C1 segment of cervical spinal cord (tissue), 14 donors: ENCODE measurements at places on chromosomes 1 and 21.

- no peak for DNase-seq
Measured at GRCh38 chr1:20725189-20726117, 7.0 kb downstream of the SH2D5 start.

GRCh38 chr1:21072721-21073120 lies 104.0 kb downstream of the EIF4G3 start:
- DNase-seq: no peak

DNA sequence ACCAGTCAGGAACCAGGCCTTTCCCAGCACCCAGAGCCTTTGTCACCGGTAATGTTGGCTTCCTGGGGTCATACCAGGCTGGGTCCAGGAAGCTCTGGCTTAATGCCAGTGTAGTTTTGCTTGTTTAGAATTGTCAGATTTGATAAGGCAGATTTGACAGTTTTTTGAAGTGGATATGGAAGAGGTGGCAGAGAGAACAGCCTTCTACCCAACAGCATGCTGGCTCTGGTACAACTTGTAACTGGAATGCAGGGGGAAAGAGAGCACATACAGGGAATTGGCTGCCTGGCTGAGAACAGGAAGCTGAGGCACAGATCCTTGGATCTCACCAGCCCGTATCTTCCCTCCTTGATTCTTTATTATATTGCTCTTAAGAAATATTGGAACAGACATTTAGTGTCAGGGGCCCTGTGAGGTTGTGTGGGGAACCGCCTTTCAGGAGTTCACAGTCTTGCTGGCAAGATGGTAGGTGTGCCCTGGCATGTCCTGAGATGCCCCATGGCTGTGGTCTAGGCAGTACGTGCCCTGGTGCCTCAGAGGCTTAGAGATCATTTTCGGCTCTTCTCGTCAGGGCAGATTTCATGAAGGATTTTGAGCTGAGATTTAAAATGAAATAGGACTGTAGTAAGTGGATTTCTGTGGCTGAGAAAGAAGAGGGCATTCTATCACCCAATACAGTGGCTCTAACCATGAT lies 227.0 kb downstream of the PBX1 start:
- DNase-seq: peak; percentile 28

DNA sequence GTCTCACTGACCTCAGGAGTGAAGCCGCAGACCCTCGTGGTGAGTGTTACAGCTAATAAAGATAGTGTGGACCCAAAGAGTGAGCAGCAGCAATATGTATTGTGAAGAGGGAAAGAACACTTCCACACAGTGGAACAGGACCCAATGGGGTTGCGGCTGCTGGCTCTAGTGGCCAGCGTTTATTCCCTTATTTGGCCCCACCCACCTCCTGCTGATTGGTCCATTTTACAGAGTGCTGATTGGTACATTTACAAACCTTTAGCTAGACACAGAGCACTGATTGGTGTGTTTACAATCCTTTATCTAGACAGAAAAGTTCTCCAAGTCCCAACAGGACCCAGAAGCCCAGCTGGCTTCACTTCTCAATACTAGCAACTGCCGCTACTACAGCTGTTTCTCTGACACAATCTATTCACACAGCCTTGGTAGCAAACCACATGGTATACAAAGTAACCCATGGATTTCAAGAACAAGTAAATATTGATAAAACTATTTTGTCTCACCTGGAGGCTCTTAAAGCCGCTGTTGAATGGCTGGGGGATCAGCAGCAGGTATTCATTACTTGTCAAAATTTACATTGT lies 25.3 kb upstream of the ITLN1 start:
- DNase-seq: no peak

DNA sequence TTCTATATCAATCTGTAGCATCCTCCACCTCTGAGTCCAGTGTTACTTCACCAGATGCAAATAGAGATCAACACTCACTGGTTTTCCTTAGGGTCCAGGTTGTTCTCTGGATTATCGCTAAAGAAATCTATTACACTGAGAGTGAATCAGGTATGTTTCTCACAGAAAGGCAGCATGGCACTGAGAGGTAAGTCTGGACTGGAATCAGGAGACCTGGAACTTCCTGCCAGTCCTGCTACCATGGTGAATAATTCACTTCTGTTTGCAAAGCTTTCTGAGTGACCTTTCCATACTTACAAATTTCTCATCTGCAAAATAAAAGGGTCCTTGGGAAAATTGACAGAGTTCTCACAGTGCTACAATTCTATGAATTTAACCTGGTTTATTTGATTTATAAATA lies 1583.3 kb downstream of the MRPL39 start:
- no peak for DNase-seq

- no peak for DNase-seq
Measured at GRCh38 chr1:181746224-181746623, 262.9 kb downstream of the CACNA1E start.

DNA sequence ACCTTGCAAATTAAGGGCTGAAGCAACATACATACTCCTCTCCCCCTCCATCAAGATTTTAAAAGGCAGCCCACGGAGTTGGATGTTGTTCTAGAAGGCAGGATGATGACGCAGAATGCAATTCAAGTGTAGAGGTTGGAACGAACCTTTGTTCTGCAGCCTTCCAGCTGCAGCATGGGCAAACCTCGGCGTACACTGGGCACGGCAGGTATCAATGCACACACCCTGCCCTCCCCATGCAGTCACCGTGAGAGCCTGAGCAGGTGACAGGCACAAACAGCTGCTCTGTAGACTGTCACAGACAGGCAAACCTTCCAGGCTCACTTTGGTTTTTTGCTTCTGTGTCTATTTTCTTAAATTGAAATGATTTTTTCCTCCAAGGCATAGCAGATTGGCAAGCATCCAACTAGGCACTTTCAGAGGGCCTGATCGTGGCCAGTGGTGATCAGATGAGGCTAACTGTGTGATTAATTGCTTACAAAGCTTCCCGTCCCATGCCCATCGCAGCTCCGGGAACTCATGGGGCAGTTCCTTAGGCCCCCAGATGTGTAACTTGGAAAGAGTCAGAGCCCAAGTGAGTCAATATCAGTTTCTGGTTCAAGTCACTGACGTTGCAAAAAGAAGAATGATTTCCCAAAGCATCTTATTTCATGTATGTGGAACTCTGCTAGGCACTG lies 82.3 kb downstream of the ITPKB start:
- no peak for DNase-seq

- DNase-seq: no peak
Measured at GRCh38 chr1:34617321-34618118, 137.3 kb upstream of the GJB5 start.

DNA sequence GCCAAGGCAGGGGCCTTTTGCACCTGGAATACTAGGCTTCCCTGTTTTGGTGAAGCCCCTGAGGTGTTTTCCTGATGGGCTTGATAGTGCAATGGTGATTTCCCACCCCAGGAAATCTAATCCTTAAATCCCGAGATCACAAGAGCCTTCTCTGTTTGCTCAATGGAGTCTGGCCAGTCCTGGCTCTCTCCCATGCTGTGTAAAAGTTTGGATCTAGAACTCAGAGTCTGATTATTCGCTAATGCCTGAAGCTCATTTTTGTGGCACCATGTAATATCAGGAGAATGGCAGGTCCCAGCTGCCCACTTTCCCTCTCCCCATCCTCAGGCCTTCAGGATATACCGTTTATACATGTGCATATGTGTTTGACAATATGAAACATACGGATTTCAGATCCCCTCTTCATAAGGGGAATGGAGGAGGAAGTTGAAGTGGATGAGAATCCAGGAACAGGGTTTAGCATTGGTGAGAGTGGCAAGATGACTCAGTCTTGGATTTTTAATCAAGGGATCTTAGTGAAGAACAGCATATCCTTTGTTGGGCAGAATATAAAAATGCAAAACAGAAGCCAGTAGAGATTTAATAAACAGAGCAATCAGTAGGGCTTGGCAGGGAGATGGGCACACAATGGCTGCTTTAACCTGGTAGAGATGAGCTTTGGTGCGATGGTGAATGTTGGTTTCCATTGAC lies 62.1 kb downstream of the CLIC6 start:
- DNase-seq: no peak

GRCh38 chr1:84027368-84027767 lies 28.4 kb upstream of the TTLL7 start:
- no peak for DNase-seq

GRCh38 chr1:61892977-61893376 lies 150.7 kb downstream of the PATJ start:
- no peak for DNase-seq

- DNase-seq: no peak
Measured at GRCh38 chr21:20647607-20648006, 350.6 kb upstream of the NCAM2 start.

DNA sequence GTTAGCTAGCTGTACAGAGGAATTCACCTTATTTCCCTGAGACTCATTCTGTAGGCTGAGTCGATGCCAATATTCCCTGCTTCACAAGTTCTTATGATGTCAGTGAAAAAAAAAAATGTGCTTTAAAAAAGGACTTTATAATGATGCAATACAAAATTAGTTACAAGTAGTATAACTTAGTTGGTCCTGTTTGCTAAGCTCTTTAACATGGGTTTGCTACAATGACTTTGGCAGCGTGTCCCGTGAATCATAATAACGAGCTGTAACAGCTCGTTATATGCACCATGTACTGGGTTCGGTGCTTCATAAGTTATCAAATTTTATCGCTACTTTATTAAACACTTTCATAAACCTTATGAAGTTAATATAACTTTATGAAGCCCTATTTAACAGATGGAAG lies 349.7 kb downstream of the LMX1A start:
- no peak for DNase-seq

- DNase-seq: no peak
Measured at GRCh38 chr1:239998312-239998649, 93.4 kb upstream of the FMN2 start.

- DNase-seq: no peak
Measured at GRCh38 chr1:84619383-84620102, 45.3 kb upstream of the CTBS start.

GRCh38 chr1:52323731-52324130 lies 42.3 kb downstream of the CC2D1B start:
- DNase-seq: no peak

- no peak for DNase-seq
Measured at GRCh38 chr1:233255145-233255544, 40.4 kb downstream of the PCNX2 start.

GRCh38 chr1:56069824-56070223 lies 509.5 kb downstream of the PLPP3 start:
- DNase-seq: no peak

DNA sequence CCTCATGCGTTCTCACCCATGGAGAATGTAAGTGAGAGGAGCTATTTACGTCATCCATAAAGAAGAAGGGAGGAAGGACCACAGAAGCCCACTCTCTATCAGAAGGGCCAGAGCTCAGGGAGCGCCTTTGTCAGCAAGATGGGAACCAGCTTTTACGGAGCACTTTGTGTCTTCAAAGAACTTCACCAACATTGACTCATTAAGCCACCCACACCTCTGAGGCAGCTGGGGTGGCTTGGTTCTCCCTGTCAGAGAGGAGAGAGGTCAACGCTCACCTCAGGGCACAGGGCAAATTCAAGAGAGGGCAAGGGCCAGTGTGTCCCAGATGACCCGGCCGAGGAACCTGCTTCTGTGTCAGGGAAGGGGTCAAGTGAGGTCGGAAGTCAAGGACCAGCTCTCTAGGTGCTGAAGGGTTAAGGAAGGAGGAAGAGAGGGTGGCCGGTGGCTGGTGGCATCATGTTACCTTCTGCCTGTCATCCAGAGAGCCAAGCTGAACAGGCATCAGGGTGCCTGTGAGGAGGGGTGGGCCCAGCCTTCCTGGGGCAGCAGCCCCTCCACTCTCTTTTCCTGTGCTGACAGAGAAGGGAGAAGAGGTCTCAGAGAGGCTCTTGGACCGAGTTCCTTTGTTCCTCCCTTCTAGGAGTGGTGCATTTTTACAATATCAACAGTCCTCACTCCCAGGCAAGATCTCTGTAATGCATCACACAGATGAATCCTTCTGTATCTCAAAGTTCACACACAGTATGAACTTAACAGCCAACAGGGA lies 109.0 kb downstream of the ETS2 start:
- no peak for DNase-seq

GRCh38 chr1:15616373-15617172 lies 685 bp upstream of the DDI2 start:
- DNase-seq: no peak

GRCh38 chr1:211343607-211344006 lies 17.0 kb downstream of the TRAF5 start:
- no peak for DNase-seq

- no peak for DNase-seq
Measured at GRCh38 chr21:33677450-33677849, 35.1 kb downstream of the ITSN1 start.

DNA sequence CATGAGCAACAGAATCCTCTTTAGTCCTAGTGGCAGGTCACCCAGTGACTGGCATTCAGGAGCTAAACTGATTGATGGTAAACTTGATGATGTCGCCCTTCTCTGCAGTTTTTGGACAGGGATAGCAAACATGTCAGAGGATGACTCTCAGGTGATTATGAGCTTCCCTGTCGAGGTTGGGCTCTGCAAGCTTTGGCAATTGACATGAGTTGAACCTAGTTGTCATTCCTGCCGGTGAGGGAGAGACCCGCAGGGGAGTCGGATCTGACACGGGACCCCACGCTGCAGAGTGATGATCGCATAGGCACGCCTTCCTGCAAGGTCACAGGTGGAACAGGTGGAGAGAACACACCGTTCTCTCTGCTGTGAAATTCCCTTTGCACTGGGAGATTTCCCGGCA lies 438.0 kb upstream of the VAMP3 start:
- DNase-seq: no peak

- DNase-seq: no peak
Measured at GRCh38 chr1:38735651-38736161, 123.9 kb downstream of the RRAGC start.

- no peak for DNase-seq
Measured at GRCh38 chr1:218513328-218513727, 168.2 kb downstream of the TGFB2 start.

DNA sequence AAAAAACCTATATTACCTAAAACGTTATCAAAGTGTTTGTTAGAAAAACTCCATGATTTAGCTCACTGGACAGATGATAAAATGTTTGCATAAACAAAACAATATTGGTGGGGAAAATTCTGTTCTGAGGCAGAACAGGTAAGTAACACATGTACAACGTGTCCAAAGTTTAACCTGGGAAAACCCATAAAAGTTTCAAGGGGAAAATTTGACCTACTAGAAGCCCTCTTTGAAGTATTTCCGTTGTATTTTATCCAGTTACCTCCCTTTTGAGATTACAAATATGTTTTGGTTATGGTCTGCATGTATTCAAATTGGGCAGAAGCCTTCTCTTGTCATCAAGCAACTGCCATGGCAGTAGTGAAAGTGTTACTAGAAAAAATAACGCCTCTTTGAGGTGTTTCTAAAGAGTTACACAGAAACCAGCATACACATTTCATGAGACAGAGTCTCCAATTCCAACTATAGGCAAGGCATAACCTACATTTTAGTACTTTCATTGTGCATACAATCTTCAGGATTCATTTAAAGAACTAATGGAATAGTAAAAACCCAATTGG lies 58.0 kb upstream of the PDC start:
- DNase-seq: no peak
